ENCODE measurements at places on chromosomes 2 and 18.

- DNase-seq: no peak
These were observed 17.3 kb downstream of the PROKR1 start for GRCh38 chr2:68660658-68661057.

DNA sequence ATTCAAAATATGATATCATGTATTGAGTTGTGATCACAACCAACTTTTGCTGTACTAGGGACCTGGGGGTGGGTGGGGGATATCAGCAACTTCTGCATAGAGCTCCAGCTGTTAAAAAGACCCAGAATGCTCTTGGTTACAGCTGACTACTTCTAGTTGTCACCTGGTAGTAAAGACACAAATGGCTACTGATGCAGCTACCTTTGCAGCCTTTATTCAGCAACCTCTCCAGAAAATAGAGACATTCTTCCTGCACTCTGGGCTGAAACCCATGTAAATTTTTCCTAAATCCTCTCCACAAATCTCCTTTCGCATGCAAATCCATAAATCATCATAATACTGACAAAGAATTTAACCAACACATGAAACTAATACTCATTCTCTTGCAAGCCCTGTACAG lies 238.3 kb downstream of the TCF4 start:
- DNase-seq: no peak

- DNase-seq: no peak
These were observed 50.8 kb downstream of the TRIB2 start for GRCh38 chr2:12767541-12767940.

GRCh38 chr18:8040021-8040420 lies 472.9 kb downstream of the PTPRM start:
- DNase-seq: no peak

DNA sequence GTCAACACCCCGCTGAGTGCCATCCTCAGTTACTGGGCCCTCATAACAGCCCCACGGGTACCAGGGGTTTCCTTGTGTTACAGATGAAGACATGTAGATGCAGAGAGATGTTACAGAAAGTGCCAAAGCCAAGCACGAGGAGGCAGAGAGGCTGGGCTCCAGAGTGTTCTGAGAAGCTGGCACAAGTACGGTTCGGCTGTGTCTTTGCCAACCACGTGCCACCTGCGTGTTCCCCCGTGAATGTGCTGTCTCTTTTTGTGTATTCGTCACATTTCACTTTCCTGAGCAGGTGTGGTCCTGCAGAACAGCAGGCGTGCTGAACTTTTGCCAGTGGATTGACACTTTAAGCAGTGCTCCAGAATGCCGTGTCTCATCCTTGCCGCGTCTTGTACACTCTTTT lies 124.6 kb downstream of the NCK2 start:
- no peak for DNase-seq

DNA sequence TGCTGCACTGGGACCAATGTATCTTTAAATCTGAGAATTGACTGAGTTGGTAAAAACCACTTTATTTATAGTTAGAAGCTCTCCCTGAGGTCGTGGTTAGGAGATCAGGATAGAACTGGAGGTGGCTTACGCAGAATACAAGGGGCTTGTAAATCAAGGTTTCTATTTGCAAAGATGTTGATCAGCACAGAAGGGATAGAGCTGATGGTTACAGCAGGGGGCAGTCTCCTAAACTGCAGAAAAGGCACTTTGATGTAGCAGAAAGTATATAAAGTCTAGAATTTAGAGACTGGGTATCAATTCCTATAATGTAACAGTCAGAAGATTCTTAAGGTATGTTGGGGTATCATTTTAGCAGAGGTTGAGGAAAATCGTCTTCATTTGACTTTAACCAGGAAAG lies 25.2 kb upstream of the ACVR1 start:
- DNase-seq: no peak

DNA sequence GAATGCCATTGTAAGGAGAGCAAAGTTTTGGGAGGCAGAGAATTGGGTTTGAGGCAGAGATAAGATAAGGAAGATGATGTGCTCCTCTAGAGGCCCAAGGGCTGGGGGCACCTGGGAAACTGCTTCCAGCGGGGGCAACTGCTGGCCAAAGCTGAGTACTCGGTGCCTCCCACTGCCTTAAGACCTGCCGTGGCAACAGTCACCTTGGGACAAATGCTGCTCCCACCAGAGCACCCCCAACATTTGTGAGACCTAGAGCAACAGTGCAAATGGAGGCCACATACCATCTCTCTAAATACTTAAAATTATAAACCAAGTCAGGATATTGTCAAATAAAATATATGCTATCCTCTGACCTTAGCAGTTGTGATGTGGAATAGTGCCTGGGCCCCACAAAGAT lies 127.1 kb downstream of the CAPN13 start:
- DNase-seq: no peak

GRCh38 chr18:25279133-25279532 lies 72.8 kb downstream of the ZNF521 start:
- DNase-seq: no peak

GRCh38 chr2:224849264-224849663 lies 133.1 kb upstream of the CCDC195 start:
- DNase-seq: no peak

GRCh38 chr18:55002261-55002660 lies 43.0 kb upstream of the CCDC68 start:
- no peak for DNase-seq

DNA sequence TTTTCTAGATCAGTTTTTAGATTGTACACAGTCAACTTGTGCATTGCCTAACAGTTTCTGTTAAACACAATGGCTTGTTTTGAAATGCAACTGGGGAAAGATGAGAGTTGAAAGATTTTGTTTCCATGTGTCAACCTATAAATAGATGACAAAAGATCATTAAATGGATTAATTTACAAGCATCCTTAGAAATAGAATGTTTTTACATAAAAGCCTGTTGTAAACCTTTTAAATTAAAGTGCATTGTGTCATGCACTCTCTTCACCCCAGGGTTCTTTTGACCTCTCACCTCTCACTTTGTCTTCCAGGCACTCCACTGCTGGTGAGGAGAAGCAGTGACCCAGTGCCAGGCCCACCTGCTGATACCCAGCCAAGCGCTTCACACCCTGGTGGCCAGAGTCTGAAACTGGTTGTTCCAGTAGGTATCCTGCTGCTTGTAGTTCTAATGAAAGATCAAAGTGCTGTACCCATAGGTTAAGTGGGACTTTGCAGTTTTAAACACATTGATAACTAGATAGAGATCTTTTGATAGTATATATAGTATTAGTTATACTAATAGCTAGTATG lies 502.1 kb downstream of the PARD3B start:
- DNase-seq: no peak

GRCh38 chr18:33375829-33376228 lies 64.7 kb downstream of the CCDC178 start:
- DNase-seq: no peak

- no peak for DNase-seq
These were observed 157.0 kb downstream of the SEPTIN10 start for GRCh38 chr2:109456776-109457175.

DNA sequence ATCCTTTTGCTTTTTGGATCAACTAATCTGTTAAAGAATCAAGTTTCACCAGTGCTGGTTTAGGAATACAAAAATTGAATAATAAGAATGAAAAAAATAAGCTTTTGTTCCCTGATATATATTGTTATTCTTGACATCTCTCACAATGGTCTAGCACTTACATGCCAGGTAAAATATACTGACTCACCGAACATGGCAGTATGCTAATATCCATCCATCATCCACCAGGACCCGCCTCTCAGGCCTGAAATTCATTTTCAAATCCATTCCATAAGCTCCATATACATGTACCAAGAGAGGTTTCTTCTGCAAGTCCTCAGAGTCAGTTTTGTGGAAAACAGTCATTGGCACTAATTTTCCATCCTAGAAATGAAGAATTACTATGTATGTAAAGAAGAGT lies 32.5 kb downstream of the PREPL start:
- DNase-seq: no peak

DNA sequence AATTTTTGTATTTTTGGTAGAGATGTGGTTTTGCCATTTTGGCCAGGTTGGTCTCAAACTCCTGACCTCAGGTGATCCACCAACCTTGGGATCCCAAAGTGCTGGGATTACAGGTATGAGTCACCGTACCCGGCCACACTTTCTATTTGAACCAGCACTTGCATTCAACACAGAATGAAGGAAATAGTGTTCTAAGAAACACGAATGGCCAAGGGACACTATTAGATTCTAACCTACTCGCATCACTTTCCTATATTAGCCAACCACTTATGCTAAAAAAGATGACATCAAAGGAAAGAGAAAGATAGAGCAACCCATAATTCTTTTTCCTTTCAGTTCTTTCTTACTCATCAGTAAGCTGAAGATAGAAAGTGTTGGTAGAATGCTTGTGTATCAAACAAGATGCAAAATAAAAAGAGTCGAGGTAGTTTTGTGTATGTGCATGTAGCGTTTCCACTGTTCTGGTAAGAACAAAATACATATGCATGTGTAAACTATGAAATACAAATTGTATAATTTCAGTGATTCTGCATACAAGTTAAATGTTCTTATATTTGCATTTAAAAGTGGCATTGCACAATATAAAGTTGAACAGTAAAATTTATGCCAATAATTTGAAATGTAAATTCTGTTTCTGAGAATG lies 247.6 kb downstream of the CDCA7 start:
- no peak for DNase-seq

DNA sequence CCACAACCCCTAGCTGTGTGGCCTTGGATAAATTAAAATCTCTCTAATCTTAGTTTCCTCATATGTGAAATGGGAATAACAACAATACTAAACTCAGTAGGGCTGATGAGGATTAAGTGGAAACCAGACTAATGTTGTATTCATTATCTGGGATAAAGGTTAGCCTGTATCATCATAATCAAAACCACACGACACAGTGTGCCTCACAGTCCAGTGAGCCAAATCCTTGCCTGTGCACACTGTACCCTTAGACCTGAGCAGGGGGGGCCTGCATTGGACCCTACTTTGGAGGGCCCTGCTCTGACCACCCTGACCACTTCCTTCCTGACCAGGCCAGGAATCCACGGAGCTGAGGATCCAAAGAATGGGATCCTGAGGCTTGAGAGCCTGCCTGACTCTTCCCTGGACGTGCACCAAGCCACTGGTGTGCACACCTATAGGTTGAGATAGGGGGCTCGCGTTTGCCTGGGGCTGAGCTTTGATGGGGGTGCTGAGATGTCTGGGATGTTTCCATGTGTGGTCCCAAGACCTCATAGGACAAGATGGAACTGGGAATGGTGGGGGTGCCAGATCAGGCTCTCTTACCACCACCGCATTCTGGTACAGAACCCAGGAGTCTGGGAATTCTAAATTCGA lies 69.7 kb downstream of the TGOLN2 start:
- no peak for DNase-seq

DNA sequence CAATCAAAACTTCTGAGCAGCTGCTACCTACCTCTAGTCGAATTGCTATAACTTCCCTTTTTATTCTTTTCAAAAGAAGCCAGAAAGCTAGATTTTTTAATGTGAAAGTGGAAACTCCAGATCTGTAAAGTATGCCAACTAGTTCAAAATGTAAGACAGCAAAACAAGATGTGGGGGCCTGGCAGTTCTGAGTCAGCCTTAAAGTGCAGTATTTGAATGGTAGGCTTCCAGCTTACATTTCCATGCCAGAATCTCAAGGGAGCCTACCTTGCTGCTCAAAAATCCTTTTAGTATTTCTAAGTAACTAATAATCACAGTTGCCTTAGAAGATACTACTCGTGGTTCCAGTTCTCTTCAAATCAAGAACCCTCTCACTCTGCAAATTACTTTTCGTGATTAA lies 1288.7 kb downstream of the LRP1B start:
- no peak for DNase-seq

GRCh38 chr2:29923110-29923721 lies 1.8 kb upstream of the ALK start:
- DNase-seq: no peak

DNA sequence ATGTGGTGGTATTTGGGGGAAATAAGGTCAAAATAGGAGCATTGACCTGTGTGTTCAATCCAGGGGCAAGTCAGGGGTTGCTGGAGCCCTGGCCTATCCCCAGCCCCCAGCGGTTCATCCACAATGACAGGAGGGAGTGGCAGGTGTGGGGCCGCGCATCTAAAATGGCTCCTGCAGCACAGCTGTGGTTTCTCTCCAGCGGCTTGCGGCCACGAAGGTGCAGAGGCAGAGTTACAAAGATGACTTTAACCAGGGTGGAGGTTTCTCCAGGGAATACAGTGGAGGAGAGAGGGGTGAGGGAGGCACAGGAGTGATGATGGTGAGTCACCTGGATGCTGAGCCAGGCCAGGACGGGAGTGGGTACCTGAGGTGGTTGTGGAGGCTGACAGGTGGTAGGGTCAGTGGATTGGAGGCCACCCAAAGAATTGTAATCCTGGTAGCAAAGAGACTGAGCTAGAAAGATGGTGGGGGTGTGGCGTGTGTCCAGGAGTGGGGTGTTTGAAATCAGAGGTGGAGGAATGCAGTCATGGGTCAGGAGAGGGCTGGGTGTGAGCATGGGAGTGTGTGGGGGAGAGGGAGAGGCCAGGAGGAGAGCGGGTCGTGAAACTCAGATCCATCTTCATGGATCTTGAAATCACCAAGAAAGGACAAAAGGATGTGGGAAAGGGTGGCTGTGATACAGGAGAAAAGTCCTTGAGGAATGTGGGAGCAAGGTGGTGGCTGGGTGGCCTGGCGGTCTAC lies 83.2 kb downstream of the CTIF start:
- DNase-seq: no peak

- no peak for DNase-seq
These were observed 2.7 kb downstream of the EPHA4 start for GRCh38 chr2:221569425-221569845.

DNA sequence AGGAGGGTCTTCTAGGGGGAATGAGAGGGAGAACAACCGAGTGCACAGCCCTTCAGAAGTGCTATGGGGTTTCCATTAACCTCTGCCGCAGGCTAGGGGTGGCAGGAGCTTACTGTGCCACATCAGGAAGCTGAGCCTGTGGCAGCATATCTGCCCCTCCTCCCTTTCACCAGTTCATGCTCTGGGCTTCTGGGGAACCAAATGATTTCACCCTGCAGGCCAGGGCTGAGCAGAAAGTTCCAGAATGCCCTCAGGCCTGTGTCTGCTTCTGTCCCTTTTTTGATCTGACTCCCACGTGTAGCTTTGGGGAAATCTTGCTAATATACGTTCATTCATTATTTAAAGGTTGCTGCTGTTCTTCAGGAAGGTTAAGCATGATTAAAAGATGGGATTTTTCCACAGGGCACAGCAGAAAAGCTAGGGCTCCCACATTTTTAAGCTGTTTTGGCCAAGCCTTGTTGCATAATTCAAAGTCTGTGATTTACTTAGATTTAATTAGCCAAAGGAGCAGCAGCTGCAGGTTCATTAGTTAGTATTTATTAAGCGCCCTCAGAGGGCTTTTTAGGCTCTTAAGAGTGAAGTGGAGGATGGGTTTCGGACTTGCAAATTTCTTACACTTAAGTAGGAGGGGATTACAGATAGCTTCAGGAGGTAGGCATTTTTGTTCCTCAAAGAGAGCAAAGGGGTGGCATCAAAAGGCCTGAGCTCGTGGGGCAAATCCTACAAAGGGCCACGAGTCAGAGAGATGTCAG lies 10.2 kb downstream of the TMEM247 start:
- no peak for DNase-seq

GRCh38 chr2:151614606-151615306 lies 119.5 kb downstream of the NEB start:
- no peak for DNase-seq

- no peak for DNase-seq
These were observed 291.6 kb upstream of the HDAC4 start for GRCh38 chr2:239692362-239692851.

- DNase-seq: no peak
These were observed 61.2 kb downstream of the FARSB start for GRCh38 chr2:222594679-222595078.

- no peak for DNase-seq
These were observed 102.9 kb downstream of the CLIP4 start for GRCh38 chr2:29218071-29218470.

GRCh38 chr2:119106301-119106897 lies 52.2 kb downstream of the C1QL2 start:
- no peak for DNase-seq

Measured in T-helper 17 cell (primary cell).